ENCODE measurements at places on chromosomes 3 and 15.

DNA sequence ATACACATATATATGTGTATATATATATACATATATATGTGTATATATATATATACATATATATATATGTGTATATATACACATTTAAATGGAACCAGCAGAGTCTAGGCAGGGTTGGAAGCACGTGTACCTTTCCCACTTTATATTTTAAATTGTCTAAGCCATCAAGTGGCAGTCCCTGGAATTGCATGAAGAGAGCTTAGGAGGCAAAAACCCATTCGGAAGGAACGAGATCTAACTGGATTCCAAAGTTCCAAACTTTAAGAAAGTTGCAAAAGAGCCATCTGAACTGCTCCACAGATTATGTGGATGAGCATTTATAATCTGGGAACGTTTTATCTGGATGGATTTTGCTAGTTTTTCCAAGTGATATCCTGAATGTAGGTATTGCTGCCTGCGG, 186.5 kb downstream of the FOXP1 start:
- DNase-seq: no peak

DNA sequence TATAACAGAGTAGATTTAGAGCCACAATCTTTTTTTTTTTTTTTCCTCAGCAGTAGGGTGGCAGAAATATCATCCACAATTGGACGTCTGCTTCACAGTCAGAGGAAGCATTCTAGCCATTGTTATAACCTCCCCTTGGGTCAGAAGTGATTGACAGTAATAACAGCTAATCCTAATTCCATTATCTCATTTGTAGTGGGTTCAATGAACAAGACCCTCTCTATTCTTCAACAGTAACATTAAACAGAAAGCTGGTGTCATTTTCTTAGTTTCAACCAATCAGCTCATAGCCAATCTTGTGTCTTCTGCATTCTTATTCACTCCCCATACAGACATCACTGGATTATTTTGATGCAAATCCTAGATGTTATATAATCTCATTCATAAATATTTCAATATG, 44.6 kb downstream of the QTRT2 start:
- DNase-seq: no peak

DNA sequence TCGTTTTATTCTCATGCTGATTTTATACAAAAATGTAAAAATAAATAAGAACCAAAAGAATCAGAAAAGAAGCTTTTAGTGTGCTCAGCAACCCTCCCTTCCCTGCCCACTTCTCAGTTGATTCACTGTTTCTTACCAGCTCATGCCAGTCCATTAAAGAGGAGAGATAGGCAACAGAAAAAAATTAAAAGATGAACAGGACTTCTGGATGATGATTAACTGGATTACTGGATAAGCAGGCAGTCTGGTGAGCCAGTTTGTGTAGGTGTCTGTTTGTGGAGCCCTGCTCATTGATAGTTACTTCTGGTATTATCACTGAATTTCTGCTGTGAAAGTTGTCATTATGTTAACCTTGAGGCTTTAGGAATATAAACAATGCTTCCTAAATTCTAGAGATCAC, 15.1 kb upstream of the GPR171 start:
- DNase-seq: no peak

- no peak for DNase-seq
Observed at GRCh38 chr3:44414517-44415090, 62.9 kb downstream of the ZNF445 start.

DNA sequence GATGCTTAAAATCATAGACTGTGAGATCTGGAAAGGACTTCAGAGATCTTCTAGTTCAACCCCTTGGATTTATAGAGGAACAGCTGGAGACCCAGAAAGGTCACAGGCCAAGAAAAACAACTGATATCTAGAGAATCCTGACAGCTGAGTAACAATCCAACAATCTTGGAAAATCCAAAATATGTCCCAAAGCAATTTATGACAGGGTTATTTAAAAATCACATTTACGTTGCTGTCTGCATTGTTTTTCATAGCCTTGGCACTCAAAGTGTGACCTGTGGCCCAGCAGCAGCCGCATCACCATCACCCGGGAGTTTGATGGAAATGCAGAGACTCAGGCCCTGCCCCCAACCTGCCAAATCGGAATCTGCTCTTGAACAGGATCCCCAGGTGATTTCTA, 78.8 kb downstream of the FBN1 start:
- no peak for DNase-seq

DNA sequence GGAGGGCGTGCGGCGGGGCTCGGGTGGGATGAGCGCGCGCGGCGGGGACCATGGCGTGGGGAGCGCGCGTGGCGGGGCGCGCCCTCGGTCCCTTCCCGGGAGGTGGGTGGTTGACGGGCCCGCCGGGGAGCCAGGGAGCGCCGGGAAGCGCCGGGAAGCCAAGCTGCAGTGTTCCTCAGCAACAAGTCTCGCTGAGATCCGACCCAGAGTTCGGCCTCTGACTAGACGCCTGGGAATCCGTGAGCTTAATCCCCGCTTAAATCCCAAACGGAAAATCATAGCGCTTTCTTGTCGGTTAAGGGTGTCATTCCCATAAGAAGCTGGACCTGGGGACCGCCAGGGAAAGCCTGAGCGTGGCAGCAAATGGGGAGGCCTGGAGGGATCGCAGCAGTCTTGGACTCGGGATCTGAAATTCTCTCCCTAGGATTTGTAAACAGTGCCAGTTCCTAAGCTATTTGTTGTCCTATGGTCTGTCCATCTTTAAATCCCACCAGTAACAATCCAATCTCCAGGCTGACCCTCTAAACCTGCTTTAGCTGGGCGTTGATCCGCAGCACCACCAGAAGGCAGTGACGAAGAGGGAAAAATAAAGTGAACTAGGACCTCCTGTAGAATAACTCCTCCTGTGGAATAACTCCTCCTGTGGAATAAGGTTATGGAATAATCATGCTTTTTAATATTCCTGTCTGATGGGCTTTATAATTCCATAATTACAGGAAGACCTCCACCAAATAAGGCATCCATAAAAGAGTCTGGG, 570 bp upstream of the NEDD4 start:
- DNase-seq: no peak

DNA sequence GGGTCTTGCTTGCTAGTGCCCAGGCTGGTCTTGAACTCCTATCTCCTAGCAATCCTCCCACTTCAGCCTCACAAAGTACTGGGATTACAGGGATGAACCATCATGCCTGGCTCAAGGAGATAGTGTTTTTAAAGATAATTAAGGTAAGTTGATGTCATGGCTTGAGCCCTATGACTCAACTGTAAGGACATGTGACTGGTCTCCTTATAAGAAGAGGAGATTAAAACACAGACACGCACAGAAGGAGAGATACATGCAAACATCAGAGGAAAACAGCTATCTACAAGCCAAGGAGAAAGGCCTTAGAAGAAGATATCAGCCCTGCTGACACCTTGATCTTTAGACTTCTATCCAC, 220.4 kb upstream of the GADL1 start:
- DNase-seq: no peak

DNA sequence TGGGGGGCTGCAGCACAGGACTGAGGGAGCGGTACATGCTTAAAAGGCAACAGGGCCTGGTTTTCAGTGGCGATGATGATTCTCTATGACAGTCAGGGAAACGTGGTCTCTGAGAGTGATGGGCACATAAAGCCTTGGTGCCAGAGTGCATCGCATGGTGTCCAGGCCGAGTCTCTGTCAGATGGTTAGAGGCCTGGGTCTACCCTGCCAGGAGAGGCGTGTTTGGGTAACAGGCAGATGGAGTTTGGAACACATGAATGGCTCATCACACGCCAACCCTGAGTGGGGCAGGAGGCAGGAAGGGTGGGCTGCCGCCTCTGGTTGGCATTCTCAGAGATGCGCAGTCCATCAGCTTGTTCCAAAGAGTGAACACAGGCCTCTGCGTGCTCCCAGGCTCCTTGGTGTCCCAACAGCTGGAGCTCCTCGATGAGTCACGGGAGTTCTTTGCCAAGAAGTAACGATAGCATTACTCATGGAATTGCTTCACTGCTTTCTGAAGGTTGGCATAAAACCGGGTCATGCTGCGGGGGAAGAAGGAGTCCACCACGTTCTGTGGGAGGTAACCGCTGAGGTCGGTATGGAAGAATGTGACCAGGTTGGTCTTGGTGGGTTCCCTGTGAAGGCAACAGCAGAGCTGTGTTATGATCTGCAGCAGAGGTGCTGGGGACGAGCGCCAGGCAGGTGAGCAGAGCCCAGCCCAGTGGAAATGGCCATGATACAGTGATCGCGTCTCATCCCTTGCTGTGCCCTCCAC, 11.0 kb downstream of the STARD5 start:
- no peak for DNase-seq

- DNase-seq: no peak
Observed at GRCh38 chr3:127572186-127572585, 18.3 kb downstream of the TPRA1 start.

GRCh38 chr3:78277801-78278200, 1237.9 kb downstream of the ROBO2 start:
- DNase-seq: no peak

- no peak for DNase-seq
Observed at GRCh38 chr3:96700322-96701315, 113.8 kb upstream of the EPHA6 start.

DNA sequence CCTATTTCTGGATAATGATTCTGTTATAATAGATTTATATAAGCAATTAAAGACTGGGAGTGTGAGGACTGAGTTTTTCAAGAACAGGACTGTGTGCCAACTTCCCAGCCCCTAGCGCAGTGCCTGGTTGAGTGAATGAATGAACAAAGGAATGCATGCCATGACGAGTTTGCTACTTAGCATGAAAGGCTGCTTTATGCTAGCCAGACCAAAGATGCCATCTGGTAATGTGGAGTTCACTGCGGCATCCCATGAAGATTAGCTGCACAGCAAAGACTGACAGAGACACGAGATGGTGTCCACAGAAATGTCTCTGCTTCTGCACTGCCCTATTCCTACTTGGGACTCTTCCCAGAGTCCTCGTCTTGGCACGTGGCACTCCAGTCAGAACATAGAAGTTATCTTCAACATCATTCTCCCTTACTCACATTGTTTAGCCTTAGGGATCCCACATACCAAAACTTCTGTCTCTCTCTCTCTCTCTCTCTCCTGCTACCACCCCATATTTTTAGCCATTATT, 283.9 kb upstream of the CTNNB1 start:
- DNase-seq: no peak

DNA sequence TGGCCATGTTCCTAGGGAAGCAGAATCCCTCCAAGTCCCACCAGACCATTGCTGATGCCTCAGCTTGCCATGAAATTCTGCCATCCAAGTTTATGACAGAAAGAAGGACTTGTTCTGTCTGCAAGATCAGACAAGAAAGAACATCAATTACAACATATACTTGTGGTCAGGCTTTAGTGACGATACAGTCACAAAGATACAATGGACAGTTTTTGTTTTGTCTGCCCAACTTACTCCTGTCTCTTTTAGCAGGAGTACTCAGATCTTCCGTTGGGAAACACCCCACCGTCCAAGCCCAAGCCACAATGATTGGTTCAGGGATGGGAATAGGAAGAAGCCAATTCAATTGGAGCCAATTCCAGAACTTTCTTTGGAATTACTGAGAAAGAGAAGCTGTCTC, 15.7 kb downstream of the KLHL6 start:
- DNase-seq: no peak

DNA sequence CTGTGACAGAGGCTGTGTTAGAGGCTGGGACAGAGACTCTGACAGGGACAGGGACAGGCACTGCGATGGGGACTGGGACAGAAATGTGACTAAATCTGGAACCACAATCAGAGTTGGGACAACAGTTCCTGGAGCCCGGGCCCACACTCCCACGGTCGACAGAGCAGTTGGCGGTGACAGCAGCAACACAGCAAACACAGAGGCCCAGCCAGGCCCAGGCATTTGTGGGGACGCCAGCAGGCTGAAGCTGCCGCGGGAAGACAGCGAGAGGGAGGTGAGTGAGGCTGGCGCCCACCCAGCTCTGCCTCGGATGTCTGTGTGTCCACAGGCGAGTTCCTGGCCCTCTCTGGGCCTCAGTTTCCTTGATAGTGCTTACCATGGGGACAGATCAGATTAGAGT, 9.3 kb upstream of the HCN4 start:
- no peak for DNase-seq

GRCh38 chr3:105722943-105723556, 145.8 kb downstream of the CBLB start:
- no peak for DNase-seq

- no peak for DNase-seq
Observed at GRCh38 chr15:73357999-73358665, 10.6 kb downstream of the HCN4 start.

DNA sequence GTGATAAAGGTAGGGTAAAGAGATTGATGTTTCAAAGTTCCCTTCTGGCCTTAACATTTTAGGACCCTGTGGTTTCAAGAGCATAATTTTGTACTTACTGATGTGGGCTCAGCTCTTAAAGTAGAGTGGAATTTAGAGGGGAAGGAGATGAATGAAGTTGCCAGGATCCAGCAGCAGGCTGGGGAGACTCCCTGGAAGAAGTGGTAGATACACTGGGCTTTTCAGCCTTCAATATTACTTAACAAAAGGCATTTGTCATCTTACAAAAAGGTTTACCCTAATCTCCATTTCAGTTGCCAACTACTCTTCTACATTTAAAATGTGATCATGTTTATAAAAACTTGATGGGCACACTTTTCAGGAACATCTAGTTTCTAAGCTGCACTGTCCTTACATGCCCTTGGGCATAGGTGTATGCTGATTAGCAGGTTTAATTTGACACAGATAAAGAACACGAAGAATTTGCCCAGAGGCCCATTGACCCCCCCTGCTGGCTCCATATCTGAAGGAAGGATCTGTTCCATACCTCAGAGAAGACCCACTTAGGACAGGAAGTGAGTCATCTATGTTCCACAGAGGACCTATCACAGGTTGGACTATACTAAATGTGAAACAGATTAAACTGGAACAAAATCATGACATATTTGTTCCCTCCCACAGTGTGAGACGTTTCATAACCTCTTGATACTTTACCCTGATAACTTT, 93.0 kb upstream of the LPP start:
- DNase-seq: peak; percentile 37

- no peak for DNase-seq
Observed at GRCh38 chr3:81197386-81197785, 564.1 kb downstream of the GBE1 start.

GRCh38 chr15:27382361-27383025, 411.5 kb downstream of the GABRG3 start:
- DNase-seq: no peak

GRCh38 chr3:105364128-105364527, 2.6 kb upstream of the ALCAM start:
- DNase-seq: no peak

GRCh38 chr3:23077126-23077525, 126.0 kb upstream of the UBE2E2 start:
- DNase-seq: no peak

DNA sequence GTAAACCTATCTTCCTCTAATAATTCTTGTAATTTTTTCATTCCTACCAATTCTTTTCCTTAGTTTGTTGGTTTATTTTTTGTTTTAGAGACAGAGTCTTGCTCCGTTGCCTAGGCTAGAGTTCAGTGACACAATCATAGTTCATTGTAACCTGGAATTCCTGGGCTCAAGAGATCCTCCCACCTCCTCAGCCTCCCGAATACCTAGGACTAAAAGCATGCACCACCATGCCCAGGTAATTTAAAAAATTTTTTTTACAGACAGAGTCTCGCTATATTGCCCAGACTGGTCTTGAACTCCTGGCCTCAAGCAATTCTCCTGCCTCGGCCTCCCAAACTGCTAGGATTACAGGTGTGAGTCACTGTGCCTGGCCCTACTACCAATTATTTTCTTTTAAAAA, 220.2 kb downstream of the ERC2 start:
- DNase-seq: no peak

- DNase-seq: no peak
Observed at GRCh38 chr3:4351164-4351855, 48.1 kb downstream of the SETMAR start.

GRCh38 chr3:18337231-18337630, 87.9 kb downstream of the SATB1 start:
- no peak for DNase-seq

GRCh38 chr3:143167969-143168854, 48.6 kb downstream of the CHST2 start:
- no peak for DNase-seq

All from activated gamma-delta T cell treated with Interleukin-2 at 50 U/mL for 16 hours (primary cell).